ENCODE measurements at places on chromosomes 12 and 14.
A peak's percentile ranks its signal among the peaks of the same experiment; 100 is the strongest.

- no peak for DNase-seq
Observed at GRCh38 chr12:121618659-121619233, 7.6 kb upstream of the ORAI1 start.

DNA sequence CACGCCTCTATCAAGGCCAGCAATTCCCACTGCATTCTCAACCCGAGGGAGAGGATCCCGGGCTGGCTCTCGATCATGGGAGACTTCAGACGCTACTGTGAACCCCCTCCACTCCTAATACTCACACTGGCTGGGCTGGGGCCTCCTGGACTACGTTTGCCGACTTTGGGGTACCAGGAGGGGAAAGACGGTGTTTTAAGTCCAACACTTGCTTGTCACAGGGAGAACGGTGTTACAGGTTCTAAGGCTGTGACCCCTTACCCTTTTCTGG, 463 bp downstream of the NACA start:
- DNase-seq: no peak

DNA sequence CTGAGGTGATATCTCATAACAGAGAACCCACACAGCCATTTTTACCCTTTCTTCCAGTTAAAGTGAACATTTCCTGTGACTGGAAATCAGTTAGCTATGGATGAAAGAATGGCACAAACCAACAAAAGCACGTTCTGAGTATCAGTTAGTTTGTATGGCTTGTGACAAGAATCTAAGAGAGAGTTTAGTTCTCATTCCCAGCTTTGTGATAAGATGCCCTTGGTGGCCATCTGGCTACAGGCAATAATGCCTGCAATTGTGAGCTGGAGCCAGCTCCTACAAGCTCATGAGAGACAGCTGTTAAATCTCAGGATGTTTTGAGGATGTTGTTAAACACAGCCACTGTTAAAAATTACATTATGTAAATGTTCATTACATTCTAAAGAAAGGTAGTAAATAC, 122.0 kb upstream of the FRMD6 start:
- DNase-seq: no peak

DNA sequence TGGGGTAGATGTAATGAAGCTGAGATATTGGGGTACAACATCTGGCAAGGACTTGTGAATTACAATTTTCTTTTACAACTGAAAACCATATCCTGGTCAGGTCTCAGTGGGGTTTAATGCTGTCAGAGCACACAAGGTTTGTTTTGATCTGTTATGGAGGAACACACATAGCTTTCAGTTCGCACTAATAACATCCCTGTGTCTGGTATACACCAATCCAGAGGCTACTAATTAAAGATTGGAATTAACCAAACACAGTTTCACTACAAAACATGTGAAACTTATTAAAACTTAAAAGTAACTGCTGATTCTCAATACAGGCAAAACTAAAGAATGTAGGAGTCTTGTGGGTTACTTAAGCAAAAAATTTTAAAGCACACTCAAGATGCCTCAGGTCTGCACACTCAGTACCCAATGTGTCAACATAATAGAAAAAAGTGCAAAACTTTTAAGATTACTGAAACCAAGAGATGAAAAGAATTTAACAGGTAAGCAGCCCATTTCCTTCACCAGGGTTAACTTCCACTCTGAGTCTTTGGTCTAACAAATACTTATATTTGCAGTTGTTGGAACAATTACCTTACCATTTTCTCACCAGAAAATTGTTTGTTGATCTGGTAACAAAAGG, 77.4 kb downstream of the LLPH start:
- DNase-seq: no peak

GRCh38 chr12:105492591-105493545, 162.4 kb downstream of the C12orf75 start:
- DNase-seq: no peak

GRCh38 chr12:63843254-63843720, 1.2 kb upstream of the SRGAP1 start:
- peak; percentile 4 for DNase-seq

GRCh38 chr14:48580692-48581091, 905.3 kb upstream of the MDGA2 start:
- DNase-seq: no peak

GRCh38 chr12:117294189-117294603, 67.2 kb downstream of the NOS1 start:
- no peak for DNase-seq

DNA sequence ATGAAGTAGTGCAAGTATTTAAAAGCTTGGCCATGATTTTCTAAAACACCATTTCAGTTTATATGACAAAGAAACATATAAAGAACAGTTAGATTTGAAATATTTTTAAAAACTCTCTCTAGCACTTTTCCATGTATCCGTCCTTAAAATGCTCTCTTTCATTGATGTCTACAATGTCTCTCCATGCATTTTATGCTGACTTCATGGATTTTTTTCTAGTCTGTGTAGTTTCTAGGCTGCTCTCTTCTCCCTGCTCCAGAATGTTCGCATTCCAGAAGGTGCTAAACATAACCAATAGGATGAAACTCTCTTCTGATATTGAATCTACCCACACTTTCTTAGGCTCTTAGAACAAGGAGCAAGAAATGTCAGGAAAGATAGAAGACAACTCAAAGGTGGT, 124.8 kb downstream of the PLCZ1 start:
- DNase-seq: no peak

- DNase-seq: no peak
Observed at GRCh38 chr12:124764870-124765580, 98.6 kb downstream of the SCARB1 start.

DNA sequence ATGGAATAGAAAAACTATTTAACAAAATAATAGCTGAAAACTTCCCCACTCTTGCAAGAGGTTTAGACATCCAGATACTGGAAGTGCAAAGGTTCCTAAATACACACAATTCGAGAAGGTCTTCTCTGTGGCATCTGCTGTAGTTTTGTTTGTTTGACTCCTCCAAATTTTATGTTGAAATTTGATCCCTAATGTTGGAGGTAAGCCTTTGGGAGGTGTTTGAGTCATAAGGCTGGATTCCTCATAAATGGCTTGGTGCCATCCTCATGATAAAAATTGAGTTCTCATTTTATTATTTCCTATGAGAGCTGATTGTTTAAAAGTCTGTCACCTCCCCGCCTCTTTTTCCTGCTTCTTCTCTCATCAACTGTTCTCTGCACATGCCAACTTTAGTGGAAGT, 182.7 kb downstream of the MYRFL start:
- DNase-seq: no peak

DNA sequence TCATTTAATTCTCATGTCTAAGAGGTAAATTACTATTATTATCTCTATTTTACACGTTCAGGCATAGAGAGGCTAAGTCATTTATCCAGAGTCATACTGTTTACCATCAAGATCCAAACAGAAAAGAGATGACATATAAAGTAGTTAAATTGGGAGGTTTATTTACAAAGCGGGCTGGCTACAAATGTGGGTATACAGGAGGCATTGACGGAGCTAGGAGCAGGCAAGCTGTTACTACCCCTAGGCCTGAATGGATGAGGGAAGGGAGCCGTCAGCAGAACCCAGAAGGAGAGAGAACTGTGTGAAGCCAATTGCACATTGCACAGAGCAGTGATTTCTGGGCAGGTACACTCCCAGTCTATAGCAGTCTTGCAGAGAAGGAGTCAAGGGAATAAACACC, 39.8 kb downstream of the DACT1 start:
- DNase-seq: no peak

- DNase-seq: no peak
Observed at GRCh38 chr14:98684468-98684867, 587.5 kb downstream of the BCL11B start.

GRCh38 chr12:94585626-94586025, 64.7 kb downstream of the TMCC3 start:
- DNase-seq: no peak

All from hematopoietic multipotent progenitor cell treated with erythropoietin and hydrocortisone succinate and interleukin-3 and kit ligand, for 8 days (in vitro differentiated cells).